H54 (cell line): ENCODE measurements at places on chromosomes 16 and 17.
A peak's percentile ranks its signal among the peaks of the same experiment; 100 is the strongest.

DNA sequence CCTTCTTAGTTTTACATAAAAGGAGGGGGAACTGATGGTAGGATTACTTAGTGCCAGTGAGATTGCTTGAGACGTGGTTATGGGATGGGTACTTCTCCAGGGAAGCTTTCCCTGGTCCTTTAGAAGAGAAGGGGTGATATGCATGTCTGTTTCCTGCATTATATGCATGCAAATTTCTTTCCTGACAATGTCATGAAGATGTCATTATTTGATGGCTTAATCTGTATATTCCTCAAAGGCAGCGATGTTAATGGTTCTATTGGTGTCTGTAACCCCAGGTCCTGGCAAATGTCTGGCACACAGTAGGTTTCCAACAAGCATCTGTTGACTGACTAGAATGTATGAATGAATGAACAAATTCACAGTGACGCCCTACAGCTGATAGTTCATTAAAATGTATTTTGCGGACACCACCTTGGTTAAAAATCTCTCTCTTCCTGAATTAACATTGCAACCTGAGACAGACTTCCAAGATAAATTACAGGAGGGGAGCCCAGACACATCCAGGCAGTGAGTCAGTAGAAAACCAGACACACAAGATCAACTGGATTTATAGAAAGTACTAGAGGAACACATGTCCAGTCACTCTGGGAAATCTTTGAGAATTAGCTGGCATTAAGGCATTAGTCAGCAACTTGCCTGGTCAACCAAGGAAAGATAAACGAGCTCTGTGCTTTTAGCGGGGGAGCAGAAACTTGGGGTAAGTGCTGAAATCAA is 293.4 kb downstream of the XYLT1 start:
- DNase-seq, result no peak

- DNase-seq, result peak; percentile 97
Measured at GRCh38 chr16:89633064-89633631, 19.7 kb downstream of the DPEP1 start.

- DNase-seq, result no peak
Measured at GRCh38 chr17:68197997-68198930, 49.6 kb upstream of the AMZ2 start.

DNA sequence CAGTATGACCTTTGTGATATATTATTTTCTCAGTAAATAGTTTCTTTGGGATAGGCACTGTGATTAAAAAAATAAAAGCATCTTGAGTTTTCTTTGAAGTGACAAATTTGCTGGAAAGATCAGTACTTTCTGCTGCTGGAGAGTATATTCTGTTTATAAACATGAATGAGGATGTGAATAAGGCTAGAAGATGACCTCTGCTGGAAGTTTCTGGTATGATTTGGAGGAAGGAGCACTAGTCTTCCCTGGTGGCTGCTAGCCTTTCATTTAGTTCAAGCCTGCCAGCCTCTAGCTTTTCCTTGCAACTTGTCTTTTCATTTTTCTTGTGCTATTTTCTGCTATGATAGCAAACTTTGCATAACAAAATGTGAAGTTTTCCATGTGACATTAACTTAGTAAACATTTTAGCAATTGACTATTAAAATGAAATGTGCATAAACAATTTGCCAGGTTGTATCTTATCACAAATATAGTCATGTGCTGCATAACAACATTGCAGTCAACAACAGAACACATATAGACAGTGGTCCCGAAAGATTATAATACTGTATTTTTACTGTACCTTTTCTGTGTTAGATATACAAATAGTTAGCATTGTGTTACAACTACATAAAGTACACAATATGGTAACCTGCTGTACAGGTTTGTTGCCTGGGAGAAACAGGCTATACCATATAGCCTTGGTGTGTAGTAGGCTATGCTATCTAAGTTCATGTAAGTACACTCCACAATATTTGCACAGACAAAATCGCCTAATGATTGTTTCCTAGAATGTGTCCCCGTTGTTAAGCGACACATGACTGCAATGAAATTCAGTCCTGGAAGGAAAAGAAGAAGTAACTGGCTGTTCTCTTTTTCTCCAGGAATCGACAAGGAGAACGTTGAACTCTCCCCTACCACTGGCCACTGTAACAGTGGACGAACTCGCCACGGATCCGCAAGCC is 18.1 kb upstream of the RAB11FIP4 start:
- DNase-seq, result no peak

- DNase-seq, result no peak
Measured at GRCh38 chr16:83974475-83974874, 6.4 kb downstream of the NECAB2 start.

DNA sequence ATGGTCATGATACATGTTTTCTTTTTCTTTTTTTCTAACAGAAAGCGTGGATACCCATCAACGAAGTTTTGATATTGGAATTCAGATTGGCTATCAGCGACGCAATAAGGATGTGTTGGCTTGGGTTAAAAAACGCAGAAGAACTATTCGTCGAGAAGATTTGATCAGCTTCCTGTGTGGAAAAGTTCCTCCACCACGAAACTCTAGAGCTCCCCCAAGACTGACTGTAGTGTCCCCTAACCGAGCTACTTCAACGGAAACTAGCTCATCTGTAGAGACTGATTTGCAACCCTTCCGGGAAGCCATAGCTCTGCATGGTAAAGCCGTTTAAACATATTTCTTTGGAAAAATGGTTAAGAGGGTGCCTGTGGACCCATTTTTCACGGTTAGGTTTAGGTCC is 11.5 kb downstream of the HAPSTR1 start:
- DNase-seq, result no peak

DNA sequence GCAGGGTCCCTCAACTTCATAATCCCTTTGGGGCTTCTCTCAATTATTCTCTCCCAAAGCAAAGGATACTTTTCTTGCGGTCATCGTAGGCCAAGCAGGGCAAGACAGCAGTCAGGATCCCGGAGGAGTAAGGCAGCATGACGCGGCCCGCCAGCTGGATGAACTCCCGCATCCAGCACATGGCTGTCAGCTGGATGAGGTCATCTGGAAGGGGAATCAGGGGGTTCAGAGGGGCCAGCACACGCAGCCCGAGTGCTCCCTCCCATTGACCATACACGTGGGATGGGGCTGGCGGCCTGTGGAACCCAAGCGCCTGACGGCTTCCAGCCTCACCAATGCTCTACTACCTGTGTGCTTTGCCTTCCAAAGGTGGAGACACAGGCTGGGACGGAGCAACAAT is 19.2 kb downstream of the VAC14 start:
- DNase-seq, result no peak

- peak; percentile 76 for DNase-seq
Measured at GRCh38 chr17:49861150-49861884, 13.4 kb upstream of the TAC4 start.

- DNase-seq, result no peak
Measured at GRCh38 chr17:75849279-75849646, 5.1 kb upstream of the UNC13D start.

DNA sequence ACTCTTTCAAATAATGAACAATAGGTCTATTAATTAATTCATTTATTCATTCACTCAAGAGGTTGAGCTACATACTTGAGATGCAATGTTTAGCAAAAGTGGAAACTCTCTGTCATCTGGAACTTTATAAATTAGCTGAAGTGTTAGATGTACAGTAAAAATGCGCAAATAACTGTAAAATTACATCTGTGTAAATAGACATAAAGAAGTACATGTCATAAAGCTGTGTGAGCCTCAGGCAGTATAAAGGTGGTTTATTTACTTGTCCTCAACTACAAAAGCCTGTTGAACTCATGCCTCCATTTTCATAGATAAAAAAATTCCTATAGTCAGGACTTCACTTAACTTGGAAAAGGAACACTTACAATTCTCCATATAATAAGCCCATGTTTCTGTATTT is 343.1 kb downstream of the CDH11 start:
- no peak for DNase-seq

- DNase-seq, result peak; percentile 59
Measured at GRCh38 chr16:12095275-12096156, 119.0 kb downstream of the SNX29 start.

DNA sequence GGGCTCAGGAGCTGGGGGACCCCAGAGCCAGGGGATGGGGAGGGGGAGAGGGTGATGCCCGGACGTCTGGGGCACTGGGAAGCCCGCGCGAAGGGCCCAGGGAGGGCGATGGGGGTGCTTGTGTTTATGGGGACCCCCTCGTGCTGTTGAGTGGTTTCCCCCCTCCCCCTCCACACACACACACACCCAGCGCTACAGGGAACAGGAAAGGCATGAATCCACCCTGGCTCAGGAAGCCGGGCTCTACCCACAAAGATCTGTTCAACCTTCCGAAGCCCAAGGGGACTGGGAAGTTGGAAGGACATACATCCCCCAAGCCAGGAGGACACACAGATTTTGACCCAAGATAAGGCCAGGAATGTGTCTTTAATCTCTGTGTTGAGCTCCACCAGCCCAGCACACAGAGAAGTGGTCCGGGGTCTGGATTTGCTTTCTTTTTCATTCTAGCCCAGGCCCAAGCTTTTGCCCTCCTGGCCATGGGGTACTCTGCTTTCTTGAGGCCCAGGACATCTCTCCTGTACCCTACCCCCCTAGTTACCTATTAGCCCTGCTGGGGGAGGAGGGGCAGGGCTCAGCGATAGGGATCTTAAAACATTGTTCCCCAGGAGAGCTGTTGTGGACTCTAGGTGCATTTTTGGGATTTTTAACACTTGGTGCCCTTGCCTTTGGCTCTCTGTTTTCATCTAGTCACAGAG is 1.2 kb downstream of the UBALD2 start:
- no peak for DNase-seq

DNA sequence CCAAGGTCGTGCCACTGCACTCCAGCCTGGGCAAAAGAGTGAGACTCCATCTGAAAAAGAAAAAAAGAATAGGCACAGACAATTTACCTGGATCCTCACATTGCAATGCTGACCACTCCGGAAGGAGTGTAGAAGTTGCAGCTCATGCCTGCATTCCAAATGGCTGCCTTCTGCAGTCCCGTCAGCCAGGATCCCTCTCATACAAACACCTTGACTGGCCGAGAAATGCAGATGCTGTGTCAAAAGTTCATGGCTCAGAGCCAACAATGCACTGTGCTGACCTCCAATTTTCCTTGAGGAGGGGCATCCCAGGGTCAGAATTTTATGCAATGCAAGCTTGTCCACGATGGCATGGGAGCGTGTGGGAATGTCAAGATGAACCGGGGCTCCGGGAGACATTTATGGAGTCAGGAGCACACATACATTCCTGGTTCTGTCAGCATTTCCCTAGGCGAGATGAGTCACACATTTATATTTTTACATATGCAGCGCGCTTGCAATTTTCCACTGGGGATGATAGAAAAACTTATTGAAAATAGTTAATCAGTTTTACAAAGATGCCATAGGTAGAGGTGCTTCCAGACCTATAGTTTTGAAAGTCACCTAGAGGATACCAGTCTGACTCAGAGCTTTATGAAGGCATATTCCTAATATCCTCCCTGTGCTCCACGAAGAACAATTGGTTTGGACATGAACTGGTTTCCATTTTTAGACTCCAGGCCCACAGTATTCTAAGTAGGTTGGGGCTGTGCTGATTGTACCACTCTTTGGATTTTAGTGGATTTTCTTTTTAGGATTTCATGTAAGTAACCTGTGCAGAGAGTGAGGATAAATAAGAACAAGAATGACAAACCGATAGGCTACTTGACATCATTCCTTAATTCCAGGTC is 614.6 kb downstream of the MAF start:
- no peak for DNase-seq

DNA sequence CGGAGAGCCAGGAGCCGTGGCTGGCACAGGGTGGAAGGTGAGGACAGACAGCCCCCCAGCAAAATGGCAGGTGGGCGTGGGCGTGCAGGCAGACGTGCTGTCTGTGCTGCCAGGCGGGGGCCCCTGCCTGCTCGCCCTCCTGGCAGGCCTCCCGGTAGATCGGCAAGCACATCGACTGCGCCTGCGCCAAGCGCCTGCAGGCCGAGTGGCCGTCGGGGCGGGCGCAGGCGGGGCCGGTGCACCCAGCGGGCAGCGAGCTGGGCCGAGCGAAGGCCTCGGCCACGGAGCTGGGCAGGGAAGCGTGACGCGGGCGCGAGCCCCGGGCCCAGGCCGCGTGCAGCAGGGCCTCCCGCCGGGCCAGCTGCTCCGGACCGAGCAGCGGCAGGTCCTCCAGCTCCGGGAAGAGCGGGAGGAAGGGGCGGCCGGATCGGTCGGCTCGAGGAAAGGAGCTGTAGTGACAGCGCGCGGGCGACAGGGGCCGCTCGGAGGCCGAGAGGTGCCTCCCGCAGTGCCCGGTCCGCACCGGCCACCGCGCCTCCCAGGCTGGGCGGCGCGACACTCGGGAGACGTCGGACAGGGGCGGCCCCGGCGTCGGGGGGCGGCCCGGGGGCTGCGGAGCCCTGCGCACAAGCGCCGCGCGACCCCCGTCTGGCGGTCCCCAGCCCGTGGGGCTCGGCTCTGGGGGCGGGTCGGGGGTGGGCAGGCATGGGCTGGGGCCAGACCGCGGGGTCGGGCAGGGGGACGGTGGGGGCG is 16.9 kb downstream of the GRIN2C start:
- no peak for DNase-seq

GRCh38 chr17:47855737-47856136 is 4.8 kb upstream of the SP6 start:
- DNase-seq, result no peak

GRCh38 chr17:69722518-69722917 is 308.0 kb downstream of the MAP2K6 start:
- no peak for DNase-seq

DNA sequence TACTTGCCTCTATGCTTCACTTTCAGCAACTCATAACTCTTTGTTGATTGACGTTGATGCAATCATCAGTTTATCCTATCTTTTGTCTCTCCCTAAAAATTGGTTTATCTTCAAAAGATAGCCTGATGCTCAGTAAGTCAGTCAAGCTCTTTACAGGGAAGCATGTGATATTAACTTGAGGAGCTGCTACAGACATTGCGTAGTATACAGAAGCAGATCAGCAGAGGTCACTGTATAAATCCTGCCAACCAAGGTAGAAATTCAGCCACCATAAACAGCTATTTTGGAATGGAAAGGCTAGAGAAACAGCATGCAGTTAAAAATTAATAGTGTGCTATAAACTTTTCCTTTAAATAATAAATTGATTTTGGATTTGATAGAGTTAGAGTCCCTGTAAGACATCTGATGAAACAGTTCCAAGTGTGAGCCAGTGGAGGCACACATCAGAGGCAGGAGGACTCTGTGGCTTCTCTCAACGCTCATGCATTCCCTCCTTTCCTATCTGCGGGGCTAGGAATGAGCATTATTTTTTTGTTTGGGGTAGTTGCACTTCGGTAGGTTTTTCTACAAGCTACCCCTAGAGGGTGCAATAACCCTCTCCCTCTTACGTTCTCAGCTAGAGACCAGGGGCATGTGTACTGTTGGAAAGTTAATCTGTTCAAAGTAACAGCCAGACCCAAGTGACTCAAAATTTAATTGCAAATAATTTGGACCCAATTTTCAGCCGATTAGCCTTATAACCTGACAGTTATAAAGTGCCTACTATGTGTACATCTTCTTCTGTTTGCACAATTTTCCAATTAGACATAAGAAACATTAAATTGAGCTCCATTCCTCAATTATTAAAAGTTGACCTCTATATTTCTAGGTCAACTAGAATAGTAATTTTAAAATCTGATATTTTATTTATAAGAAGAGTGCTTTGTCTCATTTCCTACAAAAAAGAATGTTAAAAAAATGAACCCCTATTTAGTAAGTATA is 647.7 kb upstream of the SOX9 start:
- peak; percentile 28 for DNase-seq

GRCh38 chr17:43881181-43881580 is 26.2 kb downstream of the MPP2 start:
- DNase-seq, result no peak

GRCh38 chr16:85898521-85899442 is at the start of gene IRF8:
IRF8 (plus strand) TSS chr16:85899162; CDS start chr16:85903016, 3,854 bp downstream.
- DNase-seq, result no peak
